ENCODE measurements at places on chromosomes 16 and 17.

DNA sequence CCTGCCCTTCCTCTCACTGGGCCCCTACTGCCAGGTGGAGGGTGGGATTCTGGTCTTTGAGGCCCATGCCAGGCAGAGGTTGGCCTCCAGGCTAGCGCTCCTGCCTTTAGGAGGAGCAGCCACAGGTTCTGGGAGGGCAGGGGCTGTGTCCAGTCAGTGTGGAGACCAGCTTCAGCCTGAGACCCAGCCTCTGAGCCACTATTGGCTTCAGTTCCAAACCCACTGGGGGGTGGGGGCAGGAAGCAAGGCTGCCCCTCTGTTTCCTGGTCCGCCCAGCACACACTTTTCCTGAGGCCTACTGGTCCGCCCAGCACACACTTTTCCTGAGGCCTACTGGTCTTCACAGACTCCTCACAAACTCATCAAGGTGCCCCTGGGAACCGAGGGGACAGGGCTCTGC is 16.4 kb downstream of the SLC5A10 start:
- no peak for DNase-seq

DNA sequence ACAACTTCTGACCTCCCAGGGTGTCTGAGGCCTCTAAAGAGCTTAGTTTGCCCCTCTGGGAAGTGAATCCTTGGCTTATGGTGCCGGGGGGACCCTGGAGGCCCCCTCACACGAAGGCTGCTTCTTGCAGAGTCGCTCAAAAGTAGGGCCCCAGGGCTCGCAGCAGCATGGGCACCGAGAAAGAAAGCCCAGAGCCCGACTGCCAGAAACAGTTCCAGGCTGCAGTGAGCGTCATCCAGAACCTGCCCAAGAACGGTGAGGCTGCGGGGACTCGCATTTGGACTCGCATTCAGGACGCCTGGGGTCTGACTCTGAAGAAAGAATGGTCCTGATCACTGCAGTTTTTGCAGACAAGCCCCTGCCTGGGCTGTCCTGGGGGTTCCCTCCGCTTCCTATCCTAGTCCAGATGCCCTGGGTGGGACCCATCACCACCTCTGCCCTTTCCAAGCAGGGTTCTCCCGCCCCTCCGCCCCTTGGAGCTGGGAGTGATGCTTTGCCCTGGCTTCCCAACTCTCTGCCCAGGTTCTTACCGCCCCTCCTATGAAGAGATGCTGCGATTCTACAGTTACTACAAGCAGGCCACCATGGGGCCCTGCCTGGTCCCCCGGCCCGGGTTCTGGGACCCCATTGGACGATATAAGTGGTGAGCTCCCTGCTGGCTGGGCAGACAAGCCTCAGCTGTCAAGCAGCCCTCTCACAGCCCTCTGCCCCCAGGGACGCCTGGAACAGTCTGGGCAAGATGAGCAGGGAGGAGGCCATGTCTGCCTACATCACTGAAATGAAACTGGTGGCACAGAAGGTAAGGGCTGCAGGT is 698 bp downstream of the ACBD4 start:
- DNase-seq: peak; percentile 63

DNA sequence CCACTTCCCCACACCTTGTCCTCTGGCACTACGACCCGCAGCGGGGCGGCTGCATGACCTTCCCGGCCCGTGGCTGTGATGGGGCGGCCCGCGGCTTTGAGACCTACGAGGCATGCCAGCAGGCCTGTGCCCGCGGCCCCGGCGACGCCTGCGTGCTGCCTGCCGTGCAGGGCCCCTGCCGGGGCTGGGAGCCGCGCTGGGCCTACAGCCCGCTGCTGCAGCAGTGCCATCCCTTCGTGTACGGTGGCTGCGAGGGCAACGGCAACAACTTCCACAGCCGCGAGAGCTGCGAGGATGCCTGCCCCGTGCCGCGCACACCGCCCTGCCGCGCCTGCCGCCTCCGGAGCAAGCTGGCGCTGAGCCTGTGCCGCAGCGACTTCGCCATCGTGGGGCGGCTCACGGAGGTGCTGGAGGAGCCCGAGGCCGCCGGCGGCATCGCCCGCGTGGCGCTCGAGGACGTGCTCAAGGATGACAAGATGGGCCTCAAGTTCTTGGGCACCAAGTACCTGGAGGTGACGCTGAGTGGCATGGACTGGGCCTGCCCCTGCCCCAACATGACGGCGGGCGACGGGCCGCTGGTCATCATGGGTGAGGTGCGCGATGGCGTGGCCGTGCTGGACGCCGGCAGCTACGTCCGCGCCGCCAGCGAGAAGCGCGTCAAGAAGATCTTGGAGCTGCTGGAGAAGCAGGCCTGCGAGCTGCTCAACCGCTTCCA is 2.6 kb downstream of the METTL26 start:
- DNase-seq: no peak

GRCh38 chr17:12936501-12936900 is 81.3 kb downstream of the ELAC2 start:
- DNase-seq: no peak

DNA sequence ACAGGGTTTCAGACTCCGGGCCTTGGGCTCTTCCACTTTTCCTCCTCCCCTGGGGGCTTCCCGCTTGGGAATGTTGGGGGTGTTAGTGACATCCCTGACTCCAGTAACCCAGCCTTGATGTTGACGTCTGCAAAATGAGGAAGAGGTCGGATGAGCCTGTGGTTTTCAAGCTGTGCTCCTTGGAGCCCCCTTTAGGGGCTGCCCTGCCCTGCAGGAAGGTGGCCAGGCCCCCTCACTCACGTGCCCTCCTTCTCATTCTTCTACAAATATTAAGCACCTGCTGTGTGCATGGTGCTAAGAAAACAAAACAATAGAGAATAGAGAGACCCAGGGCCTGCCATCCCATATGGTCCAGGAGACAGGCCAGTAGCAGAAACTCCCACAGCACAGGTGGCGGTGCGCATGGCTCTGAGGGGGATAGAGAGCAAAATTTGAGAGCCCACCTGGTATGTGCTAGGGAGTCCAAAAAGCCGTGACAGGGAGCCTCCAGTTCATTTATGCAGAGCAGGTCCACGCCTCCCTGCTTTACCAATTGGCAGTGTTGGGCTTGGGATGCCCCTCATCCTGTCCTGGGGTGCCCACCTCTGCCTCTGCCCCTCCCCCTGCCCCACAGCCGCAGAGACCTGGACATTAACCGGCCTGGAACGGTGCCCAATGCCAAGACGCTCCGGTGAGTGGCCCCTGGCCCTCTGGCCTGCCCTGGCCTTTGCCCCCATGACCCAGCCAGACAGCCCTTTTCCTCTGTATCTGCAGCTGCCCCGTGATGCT is 7.4 kb downstream of the NDRG4 start:
- DNase-seq: no peak

GRCh38 chr17:15649861-15650421 is 30.4 kb upstream of the FBXW10B start:
- no peak for DNase-seq

- peak; percentile 83 for DNase-seq
These were observed 54.6 kb downstream of the USP10 start for GRCh38 chr16:84754353-84754856.

- DNase-seq: no peak
These were observed 8.4 kb downstream of the C16orf86 start for GRCh38 chr16:67674851-67675578.

DNA sequence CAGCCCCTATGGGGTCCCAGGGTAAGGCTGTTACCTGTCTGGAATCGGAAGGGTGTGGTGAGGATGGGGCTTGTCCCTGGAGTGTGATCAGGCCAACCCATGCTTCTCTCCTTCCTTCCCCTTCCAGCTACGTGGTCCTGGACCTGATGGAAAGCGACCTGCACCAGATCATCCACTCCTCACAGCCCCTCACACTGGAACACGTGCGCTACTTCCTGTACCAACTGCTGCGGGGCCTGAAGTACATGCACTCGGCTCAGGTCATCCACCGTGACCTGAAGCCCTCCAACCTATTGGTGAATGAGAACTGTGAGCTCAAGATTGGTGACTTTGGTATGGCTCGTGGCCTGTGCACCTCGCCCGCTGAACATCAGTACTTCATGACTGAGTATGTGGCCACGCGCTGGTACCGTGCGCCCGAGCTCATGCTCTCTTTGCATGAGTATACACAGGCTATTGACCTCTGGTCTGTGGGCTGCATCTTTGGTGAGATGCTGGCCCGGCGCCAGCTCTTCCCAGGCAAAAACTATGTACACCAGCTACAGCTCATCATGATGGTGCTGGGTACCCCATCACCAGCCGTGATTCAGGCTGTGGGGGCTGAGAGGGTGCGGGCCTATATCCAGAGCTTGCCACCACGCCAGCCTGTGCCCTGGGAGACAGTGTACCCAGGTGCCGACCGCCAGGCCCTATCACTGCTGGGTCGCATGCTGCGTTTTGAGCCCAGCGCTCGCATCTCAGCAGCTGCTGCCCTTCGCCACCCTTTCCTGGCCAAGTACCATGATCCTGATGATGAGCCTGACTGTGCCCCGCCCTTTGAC is 2.4 kb downstream of the MAPK7 start:
- no peak for DNase-seq

- DNase-seq: peak; percentile 96
These were observed 85.9 kb upstream of the TOB1 start for GRCh38 chr17:50952013-50952412.

- no peak for DNase-seq
These were observed 13.3 kb downstream of the TBKBP1 start for GRCh38 chr17:47707056-47707804.

GRCh38 chr16:68031951-68032350 is 8.9 kb downstream of the DUS2 start:
- no peak for DNase-seq

- no peak for DNase-seq
These were observed 678.1 kb upstream of the GOT2 start for GRCh38 chr16:59411961-59412841.

DNA sequence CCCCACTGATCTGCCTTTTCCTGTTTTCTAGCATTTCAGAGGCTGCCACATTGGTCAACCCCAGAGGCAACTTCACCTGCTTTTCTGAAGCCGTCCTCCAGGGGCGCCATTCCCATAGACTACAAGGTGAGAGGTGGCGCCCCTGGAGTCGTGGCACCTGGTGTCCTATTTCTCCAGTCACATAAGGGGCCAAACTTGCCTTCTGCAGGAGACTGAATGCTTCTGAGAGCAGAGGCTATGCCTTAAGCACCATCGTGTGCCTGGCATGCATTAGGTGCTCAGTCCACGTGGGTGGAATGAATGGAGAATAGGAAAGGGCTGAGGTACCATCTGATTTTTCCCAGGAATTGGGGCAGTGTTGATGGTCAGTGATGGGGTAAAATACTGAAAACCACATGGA is 164.8 kb downstream of the HAPSTR1 start:
- no peak for DNase-seq

GRCh38 chr17:6555331-6556120 is 829 bp downstream of the PITPNM3 start:
- DNase-seq: no peak

GRCh38 chr16:16868727-16869126 is 489.8 kb downstream of the NPIPA7 start:
- no peak for DNase-seq

- DNase-seq: peak; percentile 96
These were observed 3.0 kb downstream of the RHBDF2 start for GRCh38 chr17:76497979-76498875.

DNA sequence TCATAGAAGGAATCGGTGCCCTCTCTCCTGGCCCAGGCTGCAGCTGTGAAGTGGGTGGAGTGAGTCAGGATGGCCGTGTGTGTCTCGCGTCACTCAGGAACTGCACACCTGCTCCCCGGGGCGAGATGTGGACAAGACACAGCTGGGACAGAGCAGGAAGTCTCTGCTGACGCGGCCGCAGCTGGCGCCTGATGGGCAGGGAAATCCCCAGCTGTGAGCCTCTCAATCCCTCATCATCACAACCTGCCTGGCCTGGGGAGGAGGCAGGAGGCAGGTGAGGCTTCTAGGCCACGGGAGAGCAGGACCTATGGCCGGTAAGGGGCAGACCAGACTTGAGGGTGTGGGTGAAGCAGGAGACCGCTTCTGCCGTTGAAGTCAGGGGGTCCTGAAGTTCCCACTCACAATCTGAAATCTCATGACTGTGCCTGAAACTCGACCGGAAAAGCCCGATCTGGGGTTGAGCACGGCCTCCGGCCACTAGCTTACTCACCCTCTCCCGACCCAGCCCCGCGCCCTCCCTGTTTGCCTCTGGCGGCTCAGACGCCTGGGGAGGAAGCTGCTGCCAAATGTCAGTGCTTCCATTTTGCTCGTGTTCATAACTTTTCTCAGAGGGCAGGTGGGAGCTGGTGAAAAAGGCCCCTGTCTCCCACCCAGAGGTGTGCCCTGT is 1.1 kb upstream of the TRPV3 start:
- DNase-seq: no peak

DNA sequence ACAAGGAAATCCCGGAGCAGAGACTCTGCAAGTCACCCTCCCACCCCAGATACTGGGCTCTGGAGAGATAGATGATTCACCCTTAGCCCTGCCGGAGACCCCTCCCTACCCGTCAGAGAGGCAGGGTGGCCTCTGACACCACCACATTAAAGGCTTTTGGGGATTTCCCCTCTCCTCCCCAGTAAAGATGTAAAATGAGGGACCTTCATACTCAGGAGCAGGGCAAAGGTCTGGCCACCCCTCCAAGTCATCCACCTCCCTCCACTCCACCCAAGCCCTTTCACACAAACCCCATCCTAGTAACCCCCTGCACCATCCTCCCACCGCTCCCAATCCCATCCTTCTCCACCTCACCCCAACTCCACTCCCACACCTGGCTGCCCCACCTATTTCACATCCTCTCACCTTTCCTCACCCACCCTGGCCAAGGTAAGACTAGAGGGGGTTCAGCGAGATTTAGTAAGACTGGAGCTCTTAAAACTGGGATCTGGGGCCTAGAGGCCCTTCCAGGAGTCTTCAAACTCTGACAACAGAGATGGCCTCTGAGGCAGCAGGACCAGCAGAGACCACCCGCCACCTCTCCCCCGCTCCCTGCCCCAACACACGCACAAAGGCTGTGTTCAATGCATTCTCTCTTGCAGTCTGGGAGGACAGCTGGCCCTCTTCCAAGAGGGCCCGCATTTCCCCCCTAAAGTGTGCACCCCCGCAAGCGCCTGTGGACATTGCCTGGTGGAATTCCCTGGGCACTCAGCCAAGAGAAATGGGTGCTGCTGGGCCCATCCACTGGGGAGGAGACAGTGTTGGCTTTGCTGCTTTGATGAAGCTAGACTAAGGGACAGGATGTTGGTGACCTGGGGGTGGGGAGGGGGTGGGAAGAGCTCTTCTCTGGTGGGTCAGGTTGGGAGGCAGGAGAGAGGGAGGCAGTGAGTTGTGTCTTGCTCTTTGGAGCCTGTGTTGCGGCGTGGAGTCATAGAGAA is 1.1 kb downstream of the ABAT start:
- no peak for DNase-seq

GRCh38 chr17:50102164-50102991 is 7.2 kb downstream of the PDK2 start:
- DNase-seq: no peak

DNA sequence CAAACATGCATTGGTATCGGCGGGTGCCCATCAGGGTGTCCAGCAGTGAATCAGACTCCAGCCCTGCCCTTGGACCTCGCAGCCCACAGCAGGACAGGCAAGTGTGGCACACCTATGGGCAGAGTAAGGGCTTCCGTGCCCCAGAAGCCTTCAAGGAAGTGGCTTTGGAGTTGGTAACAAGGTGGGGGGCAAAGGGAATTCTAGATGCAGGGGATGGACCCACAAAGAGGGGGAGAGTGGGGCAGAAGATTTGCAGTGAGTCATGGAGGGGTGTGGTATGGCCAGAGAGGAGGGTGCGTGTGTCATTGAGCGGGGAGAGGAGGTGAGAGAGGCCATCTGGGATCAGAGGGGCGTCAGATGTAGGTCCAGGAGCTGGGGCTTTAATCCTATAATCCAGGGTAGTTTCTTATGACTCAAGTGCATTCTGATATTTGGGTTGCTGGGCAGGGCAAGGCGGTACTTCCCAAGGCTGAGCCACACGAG is 8.5 kb upstream of the SPNS2 start:
- no peak for DNase-seq
